ENCODE measurements at places on chromosomes 4 and X. TPM values are rescaled to one million over a fixed set of nuclear protein-coding genes. Genes with fewer than 3 reads are reported as not detected.

Gene UGDH
- 140 TPM for total RNA-seq

- DNase-seq = no peak
Measured at GRCh38 chr4:149988087-149988410, 90.2 kb upstream of the DCLK2 start.

GRCh38 chr4:99759346-99759984 is 57.2 kb upstream of the DAPP1 start:
- DNase-seq = no peak

DNA sequence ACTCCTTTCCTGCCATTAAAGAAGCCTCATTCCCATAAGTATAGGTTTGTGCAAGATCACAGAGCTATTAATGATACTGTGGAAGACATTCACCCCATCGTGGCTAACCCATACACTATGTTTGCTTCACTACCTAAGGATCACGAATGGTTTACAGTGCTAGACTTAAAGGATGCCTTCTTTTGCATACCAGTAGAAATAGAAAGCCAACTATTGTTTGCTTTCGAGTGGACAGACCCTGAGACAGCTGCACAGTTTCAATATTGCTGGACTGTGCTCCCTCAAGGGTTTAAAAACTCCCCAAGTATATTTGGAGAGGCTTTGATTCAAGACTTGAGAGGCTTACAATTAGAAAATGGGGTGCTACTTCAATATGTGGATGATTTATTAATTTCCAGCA is 16.0 kb upstream of the PAPSS1 start:
- DNase-seq = no peak

DNA sequence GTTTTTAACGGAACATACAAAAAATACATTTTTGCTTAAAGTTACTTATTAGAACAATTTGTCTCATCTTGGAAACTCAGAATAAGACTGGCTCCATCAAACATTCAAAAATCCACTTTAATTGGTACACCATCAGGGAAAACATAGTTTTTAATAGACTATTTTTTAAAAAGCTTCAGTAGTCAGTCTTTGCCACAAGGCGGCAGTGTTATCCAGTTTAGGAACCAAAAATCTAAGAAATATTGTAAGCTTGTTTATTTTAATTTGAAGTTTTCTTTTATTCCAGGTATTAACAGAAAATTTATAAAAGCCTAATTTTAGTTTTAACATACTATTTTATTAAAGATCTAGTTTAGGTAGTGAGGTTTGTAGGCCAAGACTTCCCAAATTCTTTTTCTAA is 107.7 kb downstream of the APOOL start:
- no peak for DNase-seq

DNA sequence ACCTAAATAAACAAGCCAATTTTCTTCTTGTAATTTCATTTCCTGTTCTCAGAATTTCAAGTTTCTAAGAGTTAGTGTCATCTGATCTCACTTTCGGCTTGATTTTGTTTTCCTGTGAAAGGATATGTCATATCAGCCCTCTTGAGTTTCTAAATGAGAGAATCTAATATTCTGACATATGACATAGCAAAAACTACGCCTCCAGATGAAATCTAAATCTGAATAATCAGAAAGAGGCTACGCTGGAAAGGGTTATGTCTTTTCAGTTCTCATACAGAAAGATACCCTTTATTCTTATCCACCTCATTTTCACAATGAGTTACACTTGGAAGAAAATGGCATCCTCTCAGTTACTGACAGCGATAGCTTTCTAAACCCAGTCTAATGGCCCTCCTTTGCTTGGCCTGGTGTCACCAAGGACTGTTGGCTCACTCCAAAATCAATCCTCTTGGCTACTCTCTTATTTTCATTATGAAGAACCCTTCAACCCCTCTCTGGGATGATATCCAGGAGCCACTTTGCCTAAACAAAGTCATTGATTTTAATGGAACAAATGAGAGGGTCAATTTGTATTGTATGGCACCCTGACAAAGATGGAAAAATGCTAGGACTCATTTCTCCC is 65.6 kb downstream of the ASB9 start:
- no peak for DNase-seq

GRCh38 chr4:7434766-7435150 is at the start of gene PSAPL1:
PSAPL1 (minus strand) TSS chr4:7434930; CDS start chr4:7434879, 51 bp downstream.
- peak; percentile 90 for DNase-seq

- DNase-seq = no peak
Measured at GRCh38 chr4:164239976-164240375, 514.0 kb upstream of the SMIM31 start.
